ENCODE measurements at places on chromosomes 1 and 21. TPM values are rescaled to one million over a fixed set of nuclear protein-coding genes. Genes with fewer than 3 reads are reported as not detected.

Gene BARHL2
- total RNA-seq: not detected

Gene HNRNPR
- total RNA-seq: 53.8 TPM

Gene SPRR2F
- total RNA-seq: not detected

Gene RPTN
- total RNA-seq: under 0.01 TPM

Measured in regular cardiac myocyte (primary cell).